ENCODE measurements at places on chromosomes 7 and 10. TPM values are rescaled to one million over a fixed set of nuclear protein-coding genes. Genes with fewer than 3 reads are reported as not detected.

EGFR gene
- 33.8 TPM for total RNA-seq

- no peak for DNase-seq
These were observed 261.3 kb downstream of the SORCS1 start for GRCh38 chr10:106903180-106903579.

- DNase-seq: no peak
These were observed 1.2 kb downstream of the PURB start for GRCh38 chr7:44883961-44884620.

DNA sequence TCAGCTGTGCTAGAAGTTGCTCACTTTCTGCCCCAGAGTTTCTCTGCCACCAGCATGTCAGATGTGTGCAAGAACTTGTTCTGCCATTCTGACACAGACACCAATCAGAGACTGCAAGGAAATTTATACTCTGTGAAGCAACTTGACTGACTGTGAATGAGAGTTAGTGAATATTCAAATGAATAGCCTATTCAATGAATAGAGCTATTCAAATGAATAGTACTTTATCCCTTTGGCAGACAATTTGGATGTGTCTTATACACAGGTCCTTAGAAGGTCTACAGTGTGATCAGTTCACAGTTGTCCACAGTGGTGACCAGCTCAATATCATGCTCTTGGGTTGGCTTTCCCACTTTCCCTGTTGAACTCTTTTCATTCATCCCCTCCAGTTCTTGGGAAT is 138.1 kb downstream of the MACC1 start:
- DNase-seq: no peak

GRCh38 chr7:94182721-94183120 is 178.6 kb upstream of the BET1 start:
- no peak for DNase-seq

All from ascending aorta (tissue), 2 donors.